ENCODE measurements at places on chromosomes 6 and 20.

GRCh38 chr6:36725581-36725980, 28.0 kb downstream of the RAB44 start:
- DNase-seq = no peak

- no peak for DNase-seq
These were observed 1628.5 kb downstream of the HACE1 start for GRCh38 chr6:103231181-103231580.

DNA sequence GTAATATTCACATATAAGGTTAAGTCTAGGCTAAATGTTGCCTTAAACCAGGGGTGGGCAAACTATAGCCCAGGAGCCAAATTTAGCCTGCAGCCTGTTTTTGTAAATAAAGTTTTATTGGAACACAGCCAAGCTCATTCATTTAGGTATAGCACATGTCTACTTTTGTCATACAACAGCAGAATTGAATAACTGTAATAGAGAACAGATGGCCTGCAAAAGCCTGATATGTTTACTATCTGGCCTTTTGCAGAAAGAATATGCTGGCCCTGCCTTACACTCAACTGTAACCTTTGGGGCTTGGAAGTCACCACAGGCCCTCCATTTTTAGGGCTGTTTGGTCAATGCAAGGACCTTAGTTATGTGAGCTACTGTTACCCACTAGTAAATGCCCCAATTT, 17.7 kb upstream of the BCLAF1 start:
- no peak for DNase-seq

GRCh38 chr6:44265007-44265721, at the start of gene NFKBIE:
NFKBIE (minus strand) TSS chr6:44265551; CDS start chr6:44265346, 205 bp downstream.
- peak; percentile 97 for DNase-seq

DNA sequence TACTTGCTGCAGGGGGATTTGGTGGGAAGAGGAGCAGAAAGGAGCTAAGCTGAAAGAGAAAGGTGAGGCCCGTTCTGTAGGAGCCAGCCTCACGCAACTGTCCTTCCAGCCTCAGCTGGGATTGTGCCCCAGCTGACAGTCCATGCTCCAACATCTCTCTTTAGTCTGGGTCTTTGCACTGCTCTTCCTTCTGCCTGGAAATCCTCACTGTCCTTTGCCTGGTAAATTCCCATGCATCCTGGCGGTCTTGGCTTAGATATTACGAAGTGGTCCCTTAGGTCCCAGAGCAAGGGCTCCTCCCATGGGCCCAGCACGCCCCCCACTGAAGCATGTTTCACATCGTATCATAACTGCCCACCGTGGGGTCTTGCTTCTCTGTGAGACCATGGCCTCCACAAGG, 52.2 kb downstream of the FGD2 start:
- no peak for DNase-seq

DNA sequence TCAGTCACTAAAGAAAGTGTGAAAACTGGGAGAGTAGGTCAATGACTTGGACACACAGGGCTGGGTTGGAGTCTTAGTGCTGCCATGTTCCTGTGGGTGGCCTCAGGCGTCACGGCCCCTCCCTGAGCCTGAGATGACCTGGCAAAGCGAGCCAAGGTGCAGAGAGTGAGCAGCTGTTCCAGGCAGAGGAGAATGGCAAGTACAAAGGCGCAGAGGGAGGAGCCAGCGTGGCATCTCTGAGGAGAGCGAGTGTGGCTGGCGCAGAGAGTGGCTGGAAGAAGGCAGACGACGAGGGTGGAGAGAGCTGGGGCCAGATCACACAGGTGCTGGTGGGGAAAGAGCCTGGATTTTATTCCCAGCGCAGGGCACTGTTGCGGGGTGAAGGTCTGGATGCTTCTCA, 20.6 kb upstream of the CHMP4B start:
- DNase-seq = no peak

GRCh38 chr6:41347378-41348050, 12.1 kb downstream of the NCR2 start:
- no peak for DNase-seq

GRCh38 chr6:121499666-121500065, 64.2 kb downstream of the GJA1 start:
- no peak for DNase-seq

- no peak for DNase-seq
These were observed 5.7 kb downstream of the THBS2 start for GRCh38 chr6:169247991-169248390.

GRCh38 chr6:35213824-35214756, at the start of gene SCUBE3:
SCUBE3 (plus strand) TSS chr6:35213956; CDS start chr6:35214419, 463 bp downstream.
- DNase-seq = no peak

DNA sequence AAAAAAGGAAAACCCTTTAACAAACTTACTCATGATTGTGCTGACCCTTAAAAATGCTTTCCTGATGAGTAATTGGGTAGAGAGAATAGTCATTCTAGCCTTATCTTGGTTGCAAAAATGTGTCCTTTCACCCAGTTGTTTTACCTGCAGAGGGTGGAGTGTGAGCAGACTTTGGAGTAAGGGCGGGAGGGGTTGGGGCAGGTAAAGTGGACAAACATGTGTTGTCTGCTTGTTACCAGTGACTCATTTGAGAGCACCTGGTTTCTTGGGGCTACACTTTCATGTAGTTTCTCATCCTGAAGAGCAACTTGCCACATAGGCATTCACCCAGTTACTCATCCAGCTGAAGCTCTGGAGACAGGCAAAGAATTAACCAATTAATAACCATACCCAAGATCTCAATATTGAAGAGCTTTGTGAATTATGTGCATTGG, 121.1 kb downstream of the TNFRSF21 start:
- no peak for DNase-seq

- no peak for DNase-seq
These were observed 48.3 kb downstream of the TRERF1 start for GRCh38 chr6:42403421-42403820.

DNA sequence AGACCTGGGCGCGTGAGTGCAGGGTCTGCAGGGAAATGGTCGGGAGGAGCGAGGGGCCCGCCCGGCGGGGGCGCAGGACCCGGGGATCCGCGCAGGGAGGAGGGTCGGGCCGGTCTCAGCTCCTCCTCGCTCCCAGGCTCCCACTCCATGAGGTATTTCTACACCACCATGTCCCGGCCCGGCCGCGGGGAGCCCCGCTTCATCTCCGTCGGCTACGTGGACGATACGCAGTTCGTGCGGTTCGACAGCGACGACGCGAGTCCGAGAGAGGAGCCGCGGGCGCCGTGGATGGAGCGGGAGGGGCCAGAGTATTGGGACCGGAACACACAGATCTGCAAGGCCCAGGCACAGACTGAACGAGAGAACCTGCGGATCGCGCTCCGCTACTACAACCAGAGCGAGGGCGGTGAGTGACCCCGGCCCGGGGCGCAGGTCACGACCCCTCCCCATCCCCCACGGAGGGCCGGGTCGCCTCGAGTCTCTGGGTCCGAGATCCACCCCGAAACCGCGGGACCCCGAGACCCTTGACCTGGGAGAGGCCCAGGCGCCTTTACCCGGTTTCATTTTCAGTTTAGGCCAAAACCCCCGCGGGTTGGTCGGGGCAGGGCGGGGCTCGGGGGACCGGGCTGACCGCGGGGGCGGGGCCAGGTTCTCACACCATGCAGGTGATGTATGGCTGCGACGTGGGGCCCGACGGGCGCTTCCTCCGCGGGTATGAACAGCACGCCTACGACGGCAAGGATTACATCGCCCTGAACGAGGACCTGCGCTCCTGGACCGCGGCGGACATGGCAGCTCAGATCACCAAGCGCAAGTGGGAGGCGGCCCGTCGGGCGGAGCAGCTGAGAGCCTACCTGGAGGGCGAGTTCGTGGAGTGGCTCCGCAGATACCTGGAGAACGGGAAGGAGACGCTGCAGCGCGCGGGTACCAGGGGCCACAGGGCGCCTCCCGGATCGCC, 54.2 kb upstream of the HLA-A start:
- peak; percentile 94 for DNase-seq

DNA sequence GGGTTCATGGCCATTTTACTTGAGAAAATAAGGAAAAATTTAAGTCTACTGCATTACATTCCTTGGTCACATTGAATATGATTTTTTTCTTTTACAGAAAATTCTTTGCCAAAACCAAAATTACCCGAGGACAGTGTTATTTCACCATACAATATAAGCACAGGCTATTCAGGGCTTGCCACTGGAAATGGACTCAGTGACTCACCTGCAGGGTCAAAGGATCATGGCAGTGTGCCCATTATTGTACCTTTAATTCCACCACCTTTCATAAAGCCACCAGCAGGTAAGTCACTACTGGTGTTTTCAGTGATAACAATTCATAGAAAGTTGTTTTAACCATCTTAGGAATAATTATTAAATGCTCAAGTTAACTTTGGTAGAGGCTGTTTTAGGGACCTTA, 16.2 kb downstream of the SOBP start:
- no peak for DNase-seq

DNA sequence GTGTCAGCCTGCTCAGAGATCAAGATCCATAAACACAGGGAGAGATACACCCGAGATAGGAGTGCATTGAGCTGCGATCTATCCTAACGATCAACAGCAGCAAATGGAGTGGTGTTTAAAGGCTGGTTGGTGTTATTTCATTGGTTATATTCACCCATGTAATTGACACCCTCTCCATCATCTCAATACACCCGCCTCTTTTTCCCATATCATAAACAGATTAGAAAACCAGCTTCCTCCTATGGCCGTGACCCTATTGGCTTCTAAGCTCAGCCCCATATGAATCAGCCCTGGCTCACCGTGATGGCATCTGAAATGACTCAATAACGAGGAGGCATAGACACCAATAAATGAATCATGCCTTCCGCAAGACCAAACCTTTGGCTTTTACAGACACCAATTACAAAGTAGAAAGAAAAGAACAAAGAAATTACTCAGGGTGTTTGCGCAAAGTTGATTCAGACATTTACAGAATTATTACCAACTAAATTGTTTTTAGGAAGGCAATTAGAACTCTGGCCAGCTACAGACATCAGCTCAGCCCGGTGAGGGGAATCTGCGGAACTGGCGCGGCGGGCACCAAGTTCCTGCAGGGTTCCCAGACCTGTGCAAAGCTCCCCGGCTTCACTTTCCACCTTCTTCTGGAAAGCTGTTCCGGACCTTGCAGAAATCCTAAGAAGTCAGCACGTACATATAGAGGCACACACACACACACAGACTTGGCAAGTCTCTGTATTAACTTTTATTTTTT, 11.5 kb downstream of the PMEPA1 start:
- DNase-seq = no peak

GRCh38 chr20:275791-276190, 14.8 kb downstream of the C20orf96 start:
- no peak for DNase-seq

GRCh38 chr6:35391240-35391968, 49.0 kb downstream of the PPARD start:
- DNase-seq = peak; percentile 26

GRCh38 chr6:164150232-164150631, 735.7 kb downstream of the QKI start:
- no peak for DNase-seq

- peak; percentile 50 for DNase-seq
These were observed 5.1 kb downstream of the PRND start for GRCh38 chr20:4726710-4727397.

DNA sequence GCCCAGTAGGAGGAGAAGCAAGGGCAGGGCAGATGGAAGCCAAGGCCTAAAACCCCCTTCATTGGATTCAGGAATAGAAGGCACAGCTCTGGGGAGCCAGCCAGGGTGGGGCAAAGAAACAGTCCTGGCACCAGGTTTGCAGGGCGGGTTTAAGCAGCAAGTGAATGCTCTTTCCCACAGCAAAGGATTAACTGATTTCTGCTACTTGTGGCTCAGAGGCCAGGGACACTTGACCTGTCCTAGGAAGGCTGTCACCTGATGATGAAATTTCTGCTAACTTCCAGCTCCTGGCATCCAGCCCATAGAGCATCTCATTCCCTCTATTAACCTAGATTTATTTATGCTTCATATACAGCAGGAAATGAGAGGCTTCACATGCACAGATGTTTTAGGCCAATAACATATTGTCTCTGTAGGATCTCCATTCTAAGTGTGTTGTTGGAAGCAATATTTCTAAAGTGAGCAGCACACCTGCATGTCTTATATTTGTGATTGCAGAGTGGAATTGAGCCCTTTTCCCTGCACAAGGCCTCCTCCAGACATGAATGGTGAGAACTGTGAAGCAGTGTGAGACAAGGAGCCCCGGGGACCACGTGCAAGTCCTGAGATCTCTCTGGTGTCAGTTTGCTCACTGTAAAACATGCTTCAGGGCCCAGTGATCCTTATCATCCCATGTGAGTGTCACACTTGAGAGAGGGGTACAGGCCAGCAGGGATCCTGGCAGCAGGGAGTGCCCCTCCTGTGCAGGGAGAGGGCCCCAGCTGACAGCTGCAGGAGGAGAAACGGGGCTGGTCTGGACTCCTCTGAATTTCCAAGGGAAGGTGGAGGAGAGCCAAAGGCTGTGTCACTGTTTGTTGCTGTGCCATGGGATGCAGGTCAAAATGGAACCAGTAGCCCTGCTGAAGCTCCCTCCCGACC, 41.1 kb upstream of the CST5 start:
- DNase-seq = no peak

DNA sequence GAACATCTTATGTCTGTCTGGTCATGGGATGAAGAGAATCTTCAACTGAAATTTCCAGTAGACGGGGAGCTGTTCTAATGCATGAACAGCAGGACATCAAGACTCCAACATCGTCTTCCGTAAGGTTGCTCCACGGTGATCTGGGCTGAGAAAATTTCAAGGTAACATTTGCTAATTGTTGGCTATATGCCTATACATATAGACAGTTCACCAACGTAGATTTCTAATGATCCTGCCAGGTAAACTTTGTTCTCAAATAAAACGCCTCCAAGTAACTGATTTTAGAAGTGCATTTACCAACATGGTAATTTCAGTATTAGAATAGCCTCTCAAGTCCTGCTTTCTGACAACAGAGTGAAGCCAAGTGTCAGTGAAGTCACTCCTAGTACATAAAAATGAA, 11.3 kb upstream of the PXDC1 start:
- DNase-seq = no peak

- DNase-seq = no peak
These were observed 166.4 kb upstream of the PRND start for GRCh38 chr20:4555188-4555890.

GRCh38 chr20:49913399-49914047, 1.8 kb downstream of the SPATA2 start:
- DNase-seq = no peak

GRCh38 chr6:30951907-30952469, 11.2 kb downstream of the MUCL3 start:
- DNase-seq = no peak

GRCh38 chr6:39653612-39654011, 71.6 kb downstream of the KIF6 start:
- DNase-seq = no peak

DNA sequence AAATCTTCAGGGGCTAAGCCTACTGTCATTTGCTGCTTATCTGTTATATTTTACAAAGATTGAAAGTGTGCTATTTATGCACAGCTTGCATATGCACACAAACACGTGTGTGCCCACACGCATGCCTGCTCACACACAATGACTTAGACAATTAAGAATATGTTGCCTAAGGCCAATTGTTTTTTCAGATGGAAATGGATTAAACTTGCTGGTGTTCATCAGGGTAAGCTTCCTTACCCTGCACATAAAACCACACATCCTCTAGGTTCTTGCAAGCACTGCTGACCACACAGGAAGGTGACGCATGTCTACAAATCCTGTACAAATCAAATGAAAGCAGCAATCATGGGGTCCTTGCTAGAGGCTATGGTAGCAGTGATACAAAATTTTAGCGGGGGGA, 58.4 kb downstream of the GJA10 start:
- peak; percentile 75 for DNase-seq

- no peak for DNase-seq
These were observed 451.8 kb downstream of the CD83 start for GRCh38 chr6:14569394-14569793.

GRCh38 chr6:5215159-5215558, 45.6 kb downstream of the LYRM4 start:
- DNase-seq = no peak

All from CD4-positive, alpha-beta T cell treated with Interleukin-12 subunit alpha and Interleukin-12 subunit beta, for 1 hour (primary cell).